Muscle of leg (tissue), 16 donors: ENCODE measurements at places on chromosomes 1 and 21.
A peak's percentile ranks its signal among the peaks of the same experiment; 100 is the strongest.

- no peak for DNase-seq
Measured at GRCh38 chr1:31661856-31662255, 17.2 kb upstream of the PEF1 start.

- no peak for DNase-seq
Measured at GRCh38 chr1:34055818-34056217, 109.2 kb downstream of the CSMD2 start.

DNA sequence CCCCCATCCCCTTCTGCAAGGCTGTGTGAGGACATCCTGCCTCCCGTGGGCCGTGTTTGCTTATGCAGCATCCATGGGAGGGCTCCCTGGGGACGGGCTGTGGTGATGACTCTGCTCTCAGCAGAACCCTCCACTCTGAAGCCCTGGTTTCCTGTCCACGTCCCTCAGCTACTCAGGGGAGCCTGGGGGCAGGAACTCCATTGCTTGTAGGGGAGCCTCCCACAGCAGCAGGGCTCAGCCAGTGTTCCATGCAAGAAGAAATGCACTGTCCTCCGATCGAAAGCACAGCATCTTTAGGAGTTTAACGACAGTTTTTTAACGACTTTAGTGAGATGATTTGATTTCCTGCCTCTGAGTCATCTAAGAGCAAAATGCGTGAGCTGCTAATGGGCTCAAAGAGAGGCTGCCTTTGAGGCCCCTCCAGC lies 8.3 kb upstream of the KCNAB2 start:
- no peak for DNase-seq

GRCh38 chr1:50750021-50750619 lies 209.9 kb downstream of the FAF1 start:
- peak; percentile 8 for DNase-seq

DNA sequence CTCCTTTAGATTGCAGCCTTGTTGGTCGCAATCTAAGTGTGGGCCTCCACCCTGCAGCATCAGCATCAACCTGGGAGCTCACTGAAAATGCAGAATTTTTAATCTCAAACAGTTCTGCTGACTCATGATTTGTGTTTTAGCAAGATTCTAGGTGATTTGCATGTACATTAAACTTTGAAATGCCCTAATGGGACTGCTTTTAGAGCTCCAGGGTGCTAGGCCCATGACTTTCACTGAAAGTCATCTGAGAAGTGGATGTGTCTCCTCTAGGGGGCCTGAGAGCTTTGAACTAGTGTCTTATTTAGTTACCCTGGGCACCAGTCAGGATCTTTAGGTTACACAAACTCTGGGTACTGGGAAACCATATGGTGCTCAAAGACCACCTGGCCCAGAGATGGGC lies 9.0 kb downstream of the TRIM67 start:
- DNase-seq, result no peak

- no peak for DNase-seq
Measured at GRCh38 chr1:179976970-179977651, 22.5 kb downstream of the CEP350 start.

DNA sequence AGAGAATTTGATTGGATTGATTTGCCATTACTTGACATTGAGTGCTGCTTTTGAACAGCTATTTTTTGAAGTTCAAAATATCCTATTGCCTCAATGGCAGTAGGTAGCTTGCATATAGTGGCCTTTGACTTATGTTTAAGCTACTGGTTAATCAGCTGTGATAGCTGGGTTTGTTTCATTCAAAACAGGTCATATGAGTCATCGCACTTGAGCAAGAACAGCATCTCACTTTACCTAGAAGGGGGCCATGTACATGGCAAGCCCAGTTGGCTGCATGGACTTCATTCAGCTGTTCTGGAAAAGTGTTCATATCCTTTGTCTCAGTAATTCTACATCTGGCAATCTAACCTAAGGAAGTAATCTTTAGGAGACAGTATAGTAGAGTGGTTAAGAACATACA lies 29.0 kb upstream of the ARID1A start:
- no peak for DNase-seq

- DNase-seq, result no peak
Measured at GRCh38 chr1:46030876-46031660, 101.4 kb downstream of the PIK3R3 start.

- DNase-seq, result peak; percentile 91
Measured at GRCh38 chr1:149936170-149936991, at the start of gene MTMR11. TSS of gene MTMR11 (minus strand) at chr1:149936879. CDS start at chr1:149936647, 232 bp downstream.

DNA sequence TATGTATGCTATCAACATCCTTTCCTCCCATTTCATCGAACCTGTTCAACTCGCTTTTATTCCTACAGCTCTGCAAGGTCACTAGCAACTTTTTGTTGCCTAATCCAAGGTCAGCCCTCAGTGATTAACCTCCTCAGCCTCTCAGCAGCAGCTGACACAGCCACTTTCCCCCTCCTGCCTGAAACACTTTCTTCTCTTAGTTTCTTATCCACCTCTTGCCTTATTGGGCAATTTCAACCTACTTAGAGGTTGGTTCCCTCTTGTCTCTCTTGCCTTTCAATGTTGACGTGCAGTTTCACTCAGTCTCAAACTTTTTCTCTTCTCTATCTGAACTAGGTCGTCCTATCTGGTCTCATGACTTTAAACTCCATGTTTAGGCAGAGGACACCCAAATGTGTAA lies 156.3 kb downstream of the C1orf94 start:
- DNase-seq, result no peak

DNA sequence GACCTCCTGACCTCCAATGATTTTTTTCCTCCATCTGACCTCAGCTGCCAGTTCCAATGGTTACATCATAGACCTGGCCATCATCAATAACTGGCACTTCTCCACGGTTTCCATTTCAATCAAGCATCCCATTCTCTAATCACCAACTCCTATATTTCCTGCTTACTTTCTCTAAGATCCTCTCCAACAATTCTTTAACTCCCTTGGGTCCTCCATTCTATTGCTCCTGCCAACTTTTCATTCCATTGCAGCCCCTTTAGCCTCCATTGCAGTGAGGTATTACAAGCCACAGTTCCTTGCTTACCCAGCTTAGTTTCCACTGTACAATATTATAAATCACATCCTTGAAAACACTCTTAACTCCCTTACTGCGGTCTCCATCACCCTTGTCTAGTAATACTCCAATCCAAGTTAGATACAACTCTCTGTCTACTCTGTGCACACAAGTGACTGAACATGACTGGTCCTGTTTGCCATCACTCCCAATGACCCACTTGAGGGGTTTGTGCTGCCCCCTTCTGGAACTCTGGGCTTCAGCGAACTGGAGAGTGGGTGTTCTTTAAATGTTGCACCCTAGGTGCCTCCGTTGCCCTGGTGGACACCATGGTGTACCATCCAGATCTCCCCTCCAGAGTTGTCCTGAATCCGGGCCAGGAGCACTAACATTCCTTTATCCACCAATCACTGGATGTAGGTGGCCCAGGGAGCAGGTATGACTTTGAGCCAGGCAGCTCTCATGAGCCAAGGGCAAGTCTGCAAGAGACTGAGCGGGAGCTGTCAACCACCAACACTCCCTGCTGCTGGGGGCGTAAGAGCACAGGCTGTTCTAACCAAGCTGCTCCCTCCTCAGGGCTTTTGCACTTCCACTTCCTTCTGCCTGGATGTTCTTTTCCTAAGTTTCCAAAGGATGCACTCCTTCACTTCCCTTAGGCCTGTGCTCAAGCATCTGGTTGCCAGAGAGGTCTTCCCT lies 3.7 kb upstream of the FNDC7 start:
- DNase-seq, result peak; percentile 42

DNA sequence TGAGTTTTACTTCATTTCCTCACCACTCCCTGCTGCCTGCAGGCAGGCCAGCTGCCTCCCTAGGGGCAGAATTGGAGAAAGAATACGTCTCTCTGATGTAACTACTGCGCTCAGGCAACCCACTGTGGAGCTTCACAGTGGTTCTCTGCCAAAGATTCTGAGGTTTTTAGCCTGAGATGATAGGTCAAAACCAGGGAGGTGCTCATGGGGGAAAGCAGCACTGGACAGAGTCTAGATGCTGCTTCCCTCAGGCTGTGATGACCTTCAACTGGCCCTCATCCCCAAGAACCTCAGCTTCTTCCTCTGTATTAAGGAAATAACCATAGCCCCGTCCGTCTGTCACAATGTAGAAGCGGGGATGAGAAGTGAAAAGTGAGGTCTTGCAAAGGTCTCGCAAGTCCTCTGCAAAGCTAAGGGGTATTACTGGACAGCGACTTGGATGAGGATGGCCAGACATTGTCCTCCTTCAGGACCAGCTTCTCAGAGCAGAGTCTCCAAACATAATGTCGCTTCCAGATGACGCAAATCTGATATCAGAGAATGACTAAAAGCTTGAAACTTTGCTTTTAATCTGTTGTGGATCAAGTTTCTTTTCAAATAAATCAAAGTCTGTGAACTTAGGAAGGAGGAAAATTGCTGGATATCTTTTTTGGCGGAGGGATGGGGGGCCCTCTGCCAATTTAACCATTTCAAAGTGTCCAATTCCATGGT lies 65.9 kb upstream of the ATP5PO start:
- DNase-seq, result peak; percentile 57

DNA sequence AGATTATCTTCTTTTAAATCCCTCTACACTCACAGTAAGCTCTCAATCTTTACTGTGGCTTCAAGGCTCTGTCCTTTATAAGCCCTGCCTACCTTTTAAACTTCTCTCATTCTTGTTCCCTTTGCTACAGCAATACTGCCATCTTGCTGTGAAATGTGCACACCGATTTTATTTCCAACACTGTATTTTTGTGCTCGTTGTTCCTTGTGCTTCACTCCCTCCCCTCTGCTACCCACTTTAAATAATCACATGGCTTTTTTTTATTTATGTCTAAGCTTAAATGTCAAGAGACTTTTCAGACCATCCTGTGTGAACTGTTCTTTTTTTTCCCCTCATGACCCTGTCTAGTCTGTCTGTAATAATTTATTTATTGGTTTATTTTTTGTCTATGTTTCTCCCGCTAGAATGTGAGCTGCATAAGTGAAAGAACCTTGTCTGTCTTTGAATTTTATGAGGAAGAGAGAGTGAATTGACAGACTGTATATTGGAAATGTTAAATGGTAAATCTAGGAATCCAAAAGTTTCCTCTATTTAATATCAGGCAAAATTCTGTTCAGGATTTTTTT lies 45.7 kb downstream of the ABCD3 start:
- DNase-seq, result peak; percentile 24

GRCh38 chr21:43924421-43925095 lies 59.5 kb downstream of the AGPAT3 start:
- DNase-seq, result no peak

DNA sequence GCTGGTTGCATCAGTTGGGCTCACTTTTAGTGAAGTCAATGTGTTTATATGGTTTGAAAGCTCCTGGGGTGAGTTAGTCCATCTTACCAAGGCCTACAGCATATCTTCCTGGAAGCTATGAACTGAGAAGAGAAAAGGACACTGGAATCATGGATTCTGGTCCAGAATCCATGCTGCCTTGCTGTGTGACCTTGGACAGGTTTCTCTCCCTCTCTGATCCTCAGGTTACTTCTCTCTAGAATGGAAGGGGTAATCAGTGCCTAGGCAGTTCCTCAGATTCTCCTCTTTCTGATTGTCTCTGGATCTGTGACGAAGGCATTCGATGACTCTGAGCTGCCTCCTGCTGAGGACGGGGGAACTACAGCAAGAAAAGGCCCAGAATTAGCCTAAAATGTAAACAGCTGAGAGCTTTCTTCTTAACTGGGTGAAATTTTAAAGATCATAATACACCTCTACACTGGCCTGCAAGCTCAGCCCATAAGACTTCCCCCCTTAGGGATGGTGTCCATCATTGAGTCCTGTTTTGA lies 425.0 kb upstream of the VAMP3 start:
- no peak for DNase-seq

DNA sequence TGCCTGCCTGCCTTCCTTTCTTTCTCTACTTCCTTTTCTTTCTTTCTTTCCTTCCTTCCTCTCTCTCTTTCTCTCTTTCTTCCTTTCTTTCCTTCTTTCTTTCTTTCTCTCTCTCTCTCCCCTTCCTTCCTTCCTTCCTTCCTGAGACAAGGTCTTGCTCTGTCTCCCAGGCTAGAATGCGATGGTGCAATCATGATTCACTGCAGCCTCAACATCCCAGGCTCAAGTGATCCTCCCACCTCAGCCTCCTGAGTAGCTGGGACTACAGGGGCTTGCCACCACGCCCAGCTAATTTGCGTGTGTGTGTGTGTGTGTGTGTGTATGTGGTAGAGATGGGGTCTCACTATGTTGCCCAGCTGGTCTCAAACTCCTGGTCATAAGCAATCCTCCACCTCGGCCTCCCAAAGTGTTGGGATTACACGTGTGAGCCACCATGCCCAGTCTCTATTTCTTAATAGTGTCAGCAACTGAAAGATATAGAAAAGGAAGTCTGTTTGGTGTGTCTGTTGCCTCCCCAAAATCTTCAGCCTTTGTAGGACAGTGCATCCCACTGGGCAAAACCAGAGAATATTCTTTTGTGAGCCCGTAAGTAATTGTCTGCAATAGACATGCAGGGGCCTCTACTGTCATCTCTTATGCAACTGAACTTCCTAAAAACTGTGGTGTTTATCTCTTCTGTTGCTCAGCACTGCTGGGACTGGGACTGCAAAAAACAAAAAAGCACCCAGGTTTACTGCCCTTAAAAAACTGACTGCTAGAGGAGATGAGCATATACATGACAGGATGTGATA lies 20.9 kb upstream of the RAB4A start:
- DNase-seq, result peak; percentile 51

GRCh38 chr1:199550199-199551065 lies 477.1 kb upstream of the NR5A2 start:
- peak; percentile 71 for DNase-seq

DNA sequence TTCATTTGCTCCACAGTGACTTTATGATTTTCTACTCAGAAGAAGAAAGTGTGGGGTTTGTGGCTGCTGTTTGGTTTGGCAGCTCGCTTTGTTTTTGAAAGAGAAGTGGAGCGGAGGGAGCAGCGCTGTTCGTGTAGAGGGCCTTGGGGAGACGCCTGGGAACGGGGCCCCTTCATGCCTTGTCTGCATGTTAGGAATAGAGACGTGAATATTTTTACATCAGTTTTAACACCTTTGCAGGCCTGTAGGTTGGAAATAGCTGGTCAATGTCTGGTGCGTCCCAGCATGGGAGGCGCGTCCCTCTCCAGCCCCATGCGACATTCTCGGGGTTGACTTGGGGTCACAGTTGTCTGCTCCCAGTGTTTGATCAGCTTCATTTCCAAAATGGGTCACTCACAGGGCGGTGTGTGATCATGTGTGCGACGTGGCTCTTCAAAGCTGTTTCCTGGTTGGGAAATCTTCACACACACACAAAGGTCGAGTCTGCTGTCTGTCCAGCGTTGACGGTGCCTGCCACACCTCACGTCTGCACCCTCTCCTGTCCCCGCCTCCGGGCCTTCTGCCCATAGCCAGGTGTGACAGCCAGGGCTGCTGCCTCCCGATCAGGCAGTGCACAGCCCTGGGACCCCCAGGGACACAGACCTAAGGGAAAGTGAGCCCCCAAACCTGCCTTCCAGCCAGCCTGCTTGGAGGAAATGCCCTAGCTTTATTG lies 149.2 kb downstream of the PSMG1 start:
- DNase-seq, result peak; percentile 56

- DNase-seq, result no peak
Measured at GRCh38 chr1:13587256-13588030, 3.8 kb downstream of the PDPN start.
